Lung microvascular endothelial cell (primary cell): ENCODE measurements at places on chromosomes 13 and 19. TPM values are rescaled to one million over a fixed set of nuclear protein-coding genes. Genes with fewer than 3 reads are reported as not detected.

Gene SUGP1
- total RNA-seq: 16.1 and 22.6 TPM in 2 replicates

Gene IZUMO4
- 0.60 and 0.65 TPM in 2 replicates for total RNA-seq

Gene UBE2L5
- total RNA-seq: not detected in 2 replicates

Gene OR10H1
- total RNA-seq: not detected in 2 replicates

Gene YIPF2
- 54.9 and 81.3 TPM in 2 replicates for total RNA-seq
